ENCODE measurements at places on chromosomes 3 and 15.

- DNase-seq: no peak
These were observed 100.0 kb upstream of the PPP2R3A start for GRCh38 chr3:135865553-135865952.

DNA sequence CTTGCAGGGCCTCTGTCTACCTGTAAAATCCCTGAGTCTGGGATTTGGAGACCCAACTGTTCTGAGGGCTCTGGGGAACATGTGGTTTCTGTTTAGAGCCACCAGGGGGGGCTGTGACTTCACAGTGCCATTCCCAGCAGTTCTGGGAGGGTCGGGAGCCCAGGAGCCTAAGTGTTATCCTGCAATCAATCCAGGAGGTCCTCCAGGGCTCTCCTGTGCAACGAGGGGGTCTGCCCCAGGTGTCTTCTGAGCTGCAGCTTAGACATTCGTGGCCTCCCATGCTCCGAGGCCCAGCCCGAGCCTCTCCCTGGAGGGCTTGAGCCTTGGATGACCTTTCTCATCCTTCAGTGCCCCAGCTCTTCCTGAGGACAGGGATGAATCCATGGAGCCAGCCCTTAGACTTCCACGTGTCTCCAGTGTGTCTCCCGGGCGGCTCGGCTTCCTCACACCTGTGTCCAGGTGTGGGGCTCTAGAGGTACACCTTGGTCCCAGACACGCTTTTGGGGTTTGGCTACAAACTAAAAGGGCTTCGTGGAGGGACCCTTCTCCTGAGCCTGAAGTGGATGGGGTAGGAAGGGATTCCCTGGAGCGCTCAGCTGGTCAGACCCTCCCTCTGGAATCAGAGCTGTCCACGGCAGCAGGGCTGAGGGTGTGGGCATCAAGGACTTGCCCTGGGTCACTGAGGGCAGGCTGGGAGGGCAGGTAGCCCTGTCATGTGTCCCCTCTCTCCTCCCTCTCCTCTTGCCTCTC is 20.3 kb upstream of the ABTB1 start:
- DNase-seq: peak; percentile 10

DNA sequence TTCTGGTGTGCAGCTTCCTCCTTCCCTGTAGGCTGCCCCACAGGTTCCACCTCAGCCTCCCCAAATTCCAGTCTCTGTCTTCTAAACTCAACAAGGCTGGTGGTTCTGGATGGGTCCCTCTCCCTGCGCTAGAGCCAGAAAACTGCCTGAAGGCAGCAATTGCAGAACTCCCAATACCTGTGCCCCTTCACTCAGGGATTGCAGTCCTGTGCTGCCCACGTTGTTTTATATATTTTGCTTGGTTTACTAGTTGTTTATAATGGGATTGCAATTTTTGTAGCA is 14.8 kb upstream of the NPTN start:
- no peak for DNase-seq

- no peak for DNase-seq
These were observed 10.7 kb downstream of the PCSK6 start for GRCh38 chr15:101478701-101479341.

GRCh38 chr3:170695486-170696064 is 109.7 kb upstream of the SLC7A14 start:
- no peak for DNase-seq

DNA sequence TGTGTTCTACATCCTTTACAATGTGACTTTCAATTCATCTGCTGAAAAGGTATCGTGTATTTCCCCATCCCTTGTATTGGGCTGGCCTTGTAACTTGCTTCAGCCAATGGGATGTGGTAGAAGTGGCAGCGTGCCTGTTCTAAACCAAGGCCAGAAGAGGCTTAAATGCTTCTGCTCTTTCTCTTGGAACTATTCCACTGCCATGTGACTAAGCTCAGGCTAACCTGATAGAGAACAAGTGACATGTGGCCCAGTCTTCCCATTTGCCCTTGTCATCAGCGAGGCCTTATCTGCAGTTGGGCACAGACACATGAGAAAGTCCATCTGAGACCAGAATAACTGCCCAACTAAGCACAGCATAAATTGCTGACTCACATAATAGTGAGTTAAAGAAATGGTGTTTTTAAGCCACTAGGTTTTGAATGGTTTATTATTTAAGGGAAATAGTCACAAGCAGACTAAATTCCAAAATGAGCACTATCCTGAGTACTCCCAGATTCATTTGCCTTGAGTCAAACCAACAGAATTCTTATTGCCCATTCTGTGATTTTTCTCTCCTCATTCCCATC is 230.2 kb downstream of the CPNE4 start:
- no peak for DNase-seq

- DNase-seq: no peak
These were observed 474.7 kb upstream of the SUCLG2 start for GRCh38 chr3:68129065-68129464.

GRCh38 chr15:79197285-79197684 is 85.2 kb upstream of the ANKRD34C start:
- DNase-seq: no peak

DNA sequence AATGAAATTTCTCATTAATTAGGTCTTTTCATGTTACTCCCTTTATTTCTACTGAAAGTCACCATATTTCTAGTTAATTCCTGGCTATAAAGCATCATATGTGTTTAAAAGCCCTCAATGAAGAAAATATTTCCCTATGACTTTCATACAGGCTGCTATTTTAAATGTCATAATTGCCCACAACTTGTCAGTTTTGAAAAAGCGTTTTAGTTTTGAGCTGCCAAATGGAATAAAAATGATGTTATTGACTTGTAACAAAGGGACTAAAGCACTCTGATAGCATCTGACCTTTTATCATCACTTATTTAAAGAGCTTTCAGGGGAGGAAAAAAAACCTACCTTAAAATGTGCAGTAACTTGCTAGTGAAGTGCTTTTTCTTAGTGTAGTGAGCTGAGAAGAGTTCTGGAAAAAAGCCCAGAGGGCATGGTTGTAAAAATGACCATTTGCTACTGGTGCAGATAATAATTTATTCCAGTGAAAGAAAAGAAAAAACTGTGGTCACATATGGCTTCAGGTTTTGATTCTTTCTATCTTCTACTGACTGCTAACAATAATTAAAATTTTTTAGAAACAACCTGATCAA is 877.2 kb downstream of the CADM2 start:
- no peak for DNase-seq

GRCh38 chr15:79595995-79596622 is 164.0 kb downstream of the MINAR1 start:
- peak; percentile 2 for DNase-seq

- DNase-seq: no peak
These were observed 7.8 kb upstream of the RFC4 start for GRCh38 chr3:186814100-186814499.

DNA sequence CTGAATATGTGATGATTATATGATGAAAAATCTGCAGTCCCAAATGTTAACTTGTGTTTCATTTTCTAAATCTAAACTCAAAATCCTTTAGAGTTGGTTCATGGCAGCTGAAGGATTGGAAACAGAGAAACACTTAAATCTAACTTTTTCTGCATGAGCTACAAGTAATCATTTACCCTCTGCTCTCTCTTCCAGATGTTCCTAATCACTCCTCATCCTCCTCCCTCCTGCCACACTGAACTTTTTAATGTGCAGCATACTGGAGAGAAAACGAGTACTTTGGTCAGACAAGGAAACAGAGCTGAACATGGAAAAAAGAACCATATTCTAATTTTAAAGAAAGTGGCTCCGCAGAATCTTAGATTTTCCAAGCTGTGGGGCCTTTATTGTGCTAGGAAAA is 321.2 kb upstream of the COL8A1 start:
- no peak for DNase-seq

- DNase-seq: no peak
These were observed 234.0 kb downstream of the NR2F2 start for GRCh38 chr15:96564546-96564945.

DNA sequence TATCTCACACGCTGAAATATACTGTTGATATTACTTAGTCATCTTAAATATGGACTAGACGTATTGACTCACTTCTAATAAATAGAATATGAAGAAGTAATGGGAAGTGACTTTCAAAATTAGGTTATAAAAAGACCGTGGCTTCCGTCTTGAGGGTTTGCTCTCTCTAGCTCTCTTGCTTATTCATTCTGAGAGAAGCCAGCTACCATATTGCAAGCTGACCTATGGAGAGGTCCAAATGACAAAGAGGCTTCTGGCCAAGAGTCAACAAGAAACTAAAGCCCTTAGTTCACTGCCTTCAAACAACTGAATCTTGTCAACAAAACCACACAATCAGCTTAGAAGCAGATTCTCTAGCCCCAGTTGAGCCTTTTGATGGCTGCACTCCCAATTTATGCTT is 46.1 kb downstream of the SLC9C1 start:
- DNase-seq: no peak

DNA sequence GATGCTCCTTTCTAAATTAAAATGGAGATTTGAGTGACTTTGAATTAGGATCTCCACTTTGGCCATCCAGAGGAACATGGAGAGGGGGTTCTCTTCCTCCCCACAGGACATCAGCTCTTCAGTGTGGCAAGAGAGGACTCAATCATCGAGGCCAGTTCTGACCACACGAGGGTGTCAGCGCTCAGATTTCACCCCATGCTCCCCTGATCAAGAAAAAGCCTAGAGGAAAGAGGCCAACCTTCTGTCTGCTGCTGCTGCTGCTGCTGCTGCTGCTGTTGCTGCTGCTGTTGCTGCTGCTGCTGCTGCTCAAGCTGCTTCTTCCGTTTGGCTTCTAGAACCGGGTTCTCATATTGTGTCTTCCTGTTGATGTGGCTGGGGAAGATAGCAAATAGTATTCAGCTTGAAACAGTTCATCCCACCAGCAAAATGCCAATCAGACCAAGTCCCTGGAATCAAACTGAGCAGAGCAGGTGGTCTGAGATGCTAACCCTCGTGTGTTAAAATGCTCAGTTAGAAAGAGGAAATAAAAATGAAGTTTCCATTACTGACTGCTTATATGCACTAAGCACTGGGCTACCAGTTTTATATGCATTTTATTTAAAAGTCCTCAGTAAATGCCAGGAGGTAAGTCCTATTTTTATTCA is 599.0 kb downstream of the MAGI1 start:
- peak; percentile 43 for DNase-seq

GRCh38 chr15:89761929-89762328 is 10.9 kb upstream of the MESP1 start:
- no peak for DNase-seq

GRCh38 chr3:44066806-44067205 is 174.9 kb upstream of the TOPAZ1 start:
- no peak for DNase-seq

DNA sequence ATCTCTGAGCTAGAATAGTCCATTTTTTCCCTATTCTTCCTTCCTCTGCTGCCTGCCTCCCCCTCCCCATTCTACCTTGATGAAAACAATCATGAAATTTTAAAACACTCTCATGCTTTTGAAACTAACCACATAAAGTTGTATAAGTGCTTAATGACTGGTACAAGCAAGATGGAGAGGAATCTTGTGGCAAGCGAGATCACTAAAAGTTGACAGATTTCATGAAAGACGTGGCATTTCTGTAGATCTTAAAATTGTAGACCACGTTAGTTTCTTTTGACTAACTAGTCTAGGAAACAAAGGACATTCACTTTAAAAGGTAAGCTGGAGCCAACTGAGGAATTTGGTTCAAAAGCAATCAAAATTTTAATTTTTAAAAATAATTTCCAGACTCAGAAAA is 35.4 kb downstream of the HHLA2 start:
- DNase-seq: no peak

DNA sequence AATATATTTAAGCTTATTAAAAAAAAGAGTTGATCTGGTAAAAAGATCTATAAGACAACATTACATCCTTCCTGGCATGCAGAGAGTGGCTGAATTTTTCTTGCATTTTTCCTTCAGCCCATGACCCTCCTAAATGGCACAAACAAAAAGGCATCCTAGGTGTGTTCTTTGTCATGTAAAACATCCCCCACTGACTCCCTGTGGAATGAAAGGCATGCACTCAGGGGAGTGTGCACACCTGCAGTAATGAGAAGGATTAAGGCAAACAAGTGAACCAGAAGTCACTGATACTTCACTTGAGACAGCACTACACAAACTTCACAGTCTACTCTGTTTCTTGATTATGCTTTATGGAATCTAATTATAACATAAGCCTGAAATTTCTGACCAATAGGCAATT is 195.0 kb downstream of the RBMS3 start:
- no peak for DNase-seq

DNA sequence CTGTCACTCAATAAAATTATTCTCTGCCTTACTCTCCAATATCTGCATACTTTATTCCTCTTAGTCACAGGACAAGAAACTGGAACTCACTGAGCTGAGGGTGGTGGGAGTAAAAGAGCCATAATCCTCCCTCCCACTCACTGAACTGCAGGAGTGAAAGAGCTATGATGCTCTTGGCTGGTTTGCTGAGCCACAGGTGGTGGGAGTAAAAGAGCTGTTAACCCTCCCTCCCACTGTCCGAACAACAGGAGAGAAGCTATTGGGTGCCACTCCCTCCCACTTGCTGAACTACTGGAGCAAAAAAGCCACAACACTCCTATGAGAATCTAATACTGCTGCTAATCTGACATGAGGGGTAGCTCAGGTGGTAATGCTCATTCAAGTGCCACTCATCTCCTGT is 391.0 kb downstream of the NSUN3 start:
- DNase-seq: no peak

DNA sequence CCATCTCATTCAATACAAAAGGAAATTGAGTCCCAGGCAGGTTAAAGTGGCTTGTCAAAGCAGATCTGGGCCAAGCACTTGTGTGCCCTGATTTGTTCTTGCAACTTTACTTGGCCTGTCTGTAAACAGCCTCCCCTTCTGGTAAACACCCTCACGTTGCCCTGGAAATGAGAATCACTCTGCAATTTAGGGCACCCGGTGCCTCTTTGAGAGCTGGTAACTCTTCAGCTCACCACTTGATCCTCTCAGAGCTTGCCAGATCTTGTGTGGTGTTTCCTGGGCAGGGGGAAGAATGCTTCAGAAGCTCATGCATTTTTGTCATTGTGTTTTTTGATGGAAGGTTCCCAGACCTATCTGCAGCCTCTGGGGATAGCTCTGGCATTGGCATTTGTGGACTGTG is 11.3 kb downstream of the MED12L start:
- no peak for DNase-seq

- DNase-seq: no peak
These were observed 40.4 kb downstream of the OR4F15 start for GRCh38 chr15:101852356-101852755.

DNA sequence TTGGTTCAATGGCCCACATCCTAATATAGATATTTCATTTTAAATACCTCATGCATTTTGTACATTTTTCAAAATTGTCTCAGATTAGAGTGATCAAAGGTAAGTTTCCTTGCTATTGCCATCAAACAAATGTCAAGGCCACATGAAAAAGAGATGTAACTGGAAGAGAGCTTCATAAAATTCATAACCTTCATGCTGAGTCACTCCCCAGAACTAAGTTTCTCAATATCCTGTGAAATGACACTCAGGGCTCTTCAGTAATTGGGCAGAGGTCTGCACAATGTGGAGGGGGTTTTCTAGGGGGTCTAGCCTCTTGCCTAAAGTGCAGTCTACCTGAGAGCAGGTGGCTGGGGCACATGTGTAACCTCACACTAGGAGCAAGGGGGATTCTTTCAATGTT is 152.2 kb upstream of the SLC2A2 start:
- DNase-seq: no peak

GRCh38 chr3:127170814-127171213 is 22.1 kb upstream of the PRR23E start:
- no peak for DNase-seq

GRCh38 chr15:67150023-67150860 is 84.8 kb downstream of the SMAD3 start:
- DNase-seq: no peak
